ENCODE measurements at places on chromosomes 3 and 15. TPM values are rescaled to one million over a fixed set of nuclear protein-coding genes. Genes with fewer than 3 reads are reported as not detected.

The LDHAL6B gene
- not detected for polyA plus RNA-seq

The FBXL22 gene
- 1.1 TPM for polyA plus RNA-seq

The NPAP1 gene
- not detected for polyA plus RNA-seq

The CPLX3 gene
- not detected for polyA plus RNA-seq

The MPI gene
- polyA plus RNA-seq = 40.9 TPM

The FBXL2 gene
- 0.11 TPM for polyA plus RNA-seq

The PAQR9 gene
- polyA plus RNA-seq = not detected

The TEX55 gene
- not detected for polyA plus RNA-seq

The CYP1A1 gene
- not detected for polyA plus RNA-seq

The SI gene
- polyA plus RNA-seq = not detected

The TM4SF18 gene
- not detected for polyA plus RNA-seq

The GPR62 gene
- polyA plus RNA-seq = not detected

The LRRC15 gene
- not detected for polyA plus RNA-seq

The CELSR3 gene
- polyA plus RNA-seq = 0.46 TPM

GRCh38 chr3:72338082-72338941, 509.9 kb downstream of the SHQ1 start:
- no peak for DNase-seq

DNA sequence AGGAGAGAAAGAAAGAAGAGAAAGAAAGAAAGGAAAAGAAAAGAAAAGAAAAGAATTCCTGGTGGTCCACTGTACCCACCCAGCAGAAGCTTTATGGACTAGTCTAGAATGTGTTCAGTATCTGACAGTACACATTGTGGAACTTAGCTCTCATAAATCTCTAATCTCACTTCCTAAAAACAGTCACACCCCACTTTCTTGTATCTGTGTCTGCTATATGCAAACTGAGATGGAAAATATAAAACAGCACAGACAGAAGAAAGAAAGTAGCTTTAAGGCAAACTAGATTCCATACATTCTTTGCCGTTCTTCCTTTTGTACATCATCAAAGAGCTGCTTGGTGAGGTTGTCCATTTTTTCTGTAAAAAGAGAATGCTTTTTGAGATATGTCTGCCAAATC, 41.1 kb upstream of the GNB5 start:
- DNase-seq = no peak

DNA sequence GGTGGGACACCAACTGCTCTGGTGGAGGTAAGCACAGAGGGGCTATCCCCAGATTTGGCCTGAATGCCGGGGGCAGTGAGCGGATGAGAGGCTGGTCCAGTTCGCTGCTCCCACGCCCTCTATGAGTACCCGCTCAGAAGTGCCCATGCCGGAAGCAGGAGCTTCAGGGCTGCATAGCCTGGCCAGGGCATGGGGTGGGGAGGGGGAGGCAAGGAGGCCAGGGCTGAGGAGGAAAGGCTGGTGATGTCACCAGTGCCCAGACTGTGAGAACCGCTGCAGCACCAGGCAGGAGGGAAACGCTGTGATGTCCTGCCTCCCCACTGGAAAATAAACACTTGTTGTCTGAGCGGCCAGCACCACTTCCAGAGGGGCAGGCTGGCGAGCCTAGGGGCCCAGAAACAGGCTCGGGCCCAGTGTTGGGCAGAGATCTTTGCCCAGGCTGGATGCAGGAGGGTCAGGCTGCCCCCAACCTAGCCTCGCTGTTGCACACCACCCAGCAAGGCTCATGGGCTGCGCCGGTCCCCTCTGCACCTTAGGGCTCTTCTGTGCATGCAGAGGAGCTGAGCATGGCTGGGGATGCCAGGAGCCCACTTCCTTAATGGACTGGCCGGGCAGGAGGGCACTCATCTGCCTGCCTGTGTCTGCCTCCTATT, 10.9 kb upstream of the DLL4 start:
- no peak for DNase-seq

DNA sequence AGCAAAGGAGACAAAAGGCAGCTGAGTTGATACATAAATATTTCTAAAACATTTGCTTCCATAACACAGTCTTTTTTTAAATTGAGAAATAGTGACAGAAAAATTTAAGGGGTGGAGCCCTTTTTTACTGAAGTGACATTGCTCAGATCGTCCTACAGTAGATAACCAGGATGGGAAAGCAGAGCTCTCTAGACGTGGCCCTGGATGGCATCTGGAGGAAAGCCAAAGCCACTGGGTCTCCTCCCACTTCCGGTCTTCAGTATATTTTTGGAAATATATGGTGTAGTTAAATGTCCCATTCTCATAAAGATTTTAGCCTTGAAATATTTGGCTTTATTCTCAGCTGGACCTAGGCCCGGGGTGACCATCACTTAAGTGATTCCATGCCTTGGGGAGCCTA, 326.1 kb downstream of the ZNF621 start:
- DNase-seq = no peak

GRCh38 chr3:179837374-179837773, 184.5 kb downstream of the USP13 start:
- DNase-seq = no peak

DNA sequence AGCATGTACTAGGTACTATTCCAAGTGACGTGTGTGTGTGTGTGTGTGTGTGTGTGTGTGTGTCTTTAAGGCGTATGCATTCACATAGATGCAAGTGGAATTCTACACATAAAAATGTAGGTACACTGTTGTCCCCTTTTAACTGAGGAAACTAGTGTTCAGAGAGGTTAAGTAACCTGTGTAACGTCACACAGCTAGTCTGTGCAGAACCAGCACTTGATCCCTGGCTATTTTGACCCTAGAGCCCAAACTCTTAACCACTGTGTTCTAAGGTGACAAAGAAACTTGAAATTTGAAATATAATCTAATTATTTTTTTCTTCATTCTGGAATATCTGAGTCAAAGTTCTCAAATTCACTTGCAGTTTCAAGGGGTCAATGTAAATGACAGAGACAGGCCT, 73.8 kb downstream of the TAFA4 start:
- DNase-seq = no peak

DNA sequence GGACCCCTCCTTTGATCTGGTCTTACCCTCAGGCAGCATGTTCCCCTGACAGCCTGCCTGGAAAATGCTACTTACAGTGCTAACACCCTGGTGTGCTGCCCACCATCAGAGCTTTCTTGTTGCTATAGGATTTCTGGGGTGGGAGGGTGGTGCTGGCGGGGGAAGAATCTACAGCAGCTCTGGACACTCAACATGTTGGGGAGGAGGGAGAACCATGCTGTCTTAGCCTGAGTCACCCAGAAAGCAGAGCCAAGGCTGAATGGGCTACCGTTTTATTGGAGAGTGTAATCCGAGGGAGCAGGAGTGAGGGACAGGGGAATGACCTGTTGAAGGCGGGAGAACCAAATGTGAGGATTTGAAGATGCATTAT, 45.6 kb downstream of the MFSD1 start:
- no peak for DNase-seq

- no peak for DNase-seq
Measured at GRCh38 chr3:183339461-183340086, 86.5 kb downstream of the B3GNT5 start.

DNA sequence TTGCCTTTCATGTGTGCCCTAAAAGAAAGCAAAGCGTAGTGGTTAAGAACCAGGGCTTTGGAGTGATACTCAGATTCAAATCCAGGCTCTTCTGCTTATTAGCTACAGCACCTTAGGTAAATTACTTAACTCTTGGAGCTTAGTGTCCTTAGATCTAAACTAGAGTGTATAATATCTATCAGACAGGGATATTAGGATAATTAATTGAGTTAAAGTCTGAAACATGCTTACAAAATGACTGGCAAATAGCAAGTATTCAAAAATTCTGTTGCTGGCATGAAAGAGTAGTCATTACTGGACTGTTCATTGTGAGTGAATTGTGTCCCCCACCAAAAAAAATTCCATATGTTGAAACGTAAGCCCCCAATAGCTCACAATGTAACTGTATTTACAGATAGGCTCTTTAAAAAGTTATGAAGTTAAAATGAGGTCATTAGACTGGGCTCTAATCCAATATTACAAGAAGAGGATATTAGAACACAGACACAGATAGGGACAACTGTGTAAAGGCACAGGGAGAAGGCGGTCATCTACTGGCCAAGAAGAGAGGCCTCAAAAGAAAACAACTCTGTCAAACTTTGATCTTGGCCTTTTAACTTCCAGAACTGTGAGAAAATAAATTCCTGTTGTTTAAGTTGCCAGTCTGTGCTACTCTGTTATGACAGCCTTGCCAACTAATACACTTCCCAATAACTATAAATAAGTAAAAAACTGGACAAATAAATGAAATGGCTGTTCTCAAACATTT, 60.4 kb upstream of the LRRC3B start:
- no peak for DNase-seq

DNA sequence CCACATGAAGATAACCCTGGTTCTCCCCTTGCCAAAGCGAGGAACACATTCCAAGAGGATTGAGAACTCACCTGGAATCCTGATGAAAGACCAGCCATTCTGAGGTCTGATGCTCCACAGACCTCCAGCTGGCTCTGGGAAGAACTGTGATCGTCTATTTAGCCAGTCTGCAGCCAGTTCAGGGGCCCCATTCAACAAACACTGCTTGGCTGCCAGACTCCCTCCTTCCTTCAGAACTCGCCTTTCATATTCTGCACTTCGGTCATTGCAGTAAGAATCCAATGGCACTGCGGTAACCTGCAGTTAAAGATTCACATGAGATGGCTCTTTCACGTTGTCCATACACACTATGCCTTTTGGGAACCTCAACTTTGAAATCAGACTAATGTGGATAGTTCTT, 67.6 kb downstream of the CHAC1 start:
- no peak for DNase-seq

- peak; percentile 32 for DNase-seq
Measured at GRCh38 chr3:38004415-38005075, 14.0 kb downstream of the VILL start.

DNA sequence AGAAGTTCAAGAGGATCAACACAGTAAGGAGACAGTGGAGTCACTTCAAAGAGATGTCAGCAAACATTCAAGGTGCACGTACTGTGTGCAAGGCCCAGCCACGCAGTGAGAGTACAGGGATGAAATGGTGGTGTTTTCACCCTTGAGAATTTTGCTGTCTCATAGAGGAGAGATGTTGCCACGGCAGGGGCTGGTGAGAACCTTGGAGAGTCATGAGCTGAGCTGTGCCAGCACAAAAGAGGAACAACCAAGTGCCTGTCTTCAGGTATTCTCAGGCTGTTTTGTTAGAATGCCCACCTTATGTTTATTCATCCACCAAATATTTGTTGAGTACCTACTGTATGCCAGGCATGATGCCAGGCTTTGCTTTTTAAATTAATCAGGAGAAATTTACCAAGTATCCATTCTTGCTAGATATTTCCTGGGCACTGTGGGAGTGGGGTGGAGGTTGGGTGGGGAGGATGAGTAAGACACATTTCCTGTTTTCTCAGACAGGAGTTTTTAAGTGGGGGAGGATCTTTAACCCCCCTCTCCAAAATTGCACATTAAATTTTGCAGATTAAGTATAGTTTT, 72.6 kb downstream of the SLC6A11 start:
- DNase-seq = no peak

- DNase-seq = no peak
Measured at GRCh38 chr3:134093956-134094355, 64.2 kb upstream of the SLCO2A1 start.

GRCh38 chr15:101439920-101440319, 49.6 kb downstream of the PCSK6 start:
- DNase-seq = no peak

DNA sequence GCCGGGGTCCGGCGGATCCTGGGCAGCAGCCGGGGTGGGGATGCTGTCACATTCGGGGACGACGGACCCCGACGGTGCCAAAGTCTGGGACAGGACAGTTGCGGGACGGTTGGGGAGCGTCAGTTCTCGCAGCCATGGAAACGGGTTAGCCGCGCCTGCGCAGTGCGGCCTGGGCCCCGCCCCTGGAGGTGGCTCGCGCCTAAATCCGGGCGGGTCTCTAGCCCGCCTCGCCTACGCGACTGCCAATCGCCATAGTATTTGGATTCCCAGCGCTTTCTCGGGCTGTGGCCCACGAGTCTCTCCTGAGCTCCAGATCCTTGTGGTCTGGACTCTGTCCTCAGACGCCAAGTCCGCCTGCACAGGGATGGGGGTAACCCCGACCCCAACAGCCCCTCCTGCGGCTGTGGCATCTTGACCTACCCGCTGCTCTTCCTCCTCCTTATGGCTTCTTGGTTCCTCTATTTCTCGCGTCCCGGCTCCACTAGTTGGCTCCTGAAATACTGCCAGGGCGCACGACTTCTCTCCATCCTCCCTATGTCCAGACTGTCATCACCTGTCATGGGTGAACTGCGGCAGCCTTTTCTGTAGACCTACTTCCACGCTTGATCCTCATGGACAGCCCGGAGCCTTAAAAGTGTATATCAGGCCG, at the start of gene ZMYND10:
TSS of gene ZMYND10 (minus strand) at position 147 of the 649 bp plus-strand sequence. CDS start 153 bp downstream, outside the sequence.
- DNase-seq = peak; percentile 56

DNA sequence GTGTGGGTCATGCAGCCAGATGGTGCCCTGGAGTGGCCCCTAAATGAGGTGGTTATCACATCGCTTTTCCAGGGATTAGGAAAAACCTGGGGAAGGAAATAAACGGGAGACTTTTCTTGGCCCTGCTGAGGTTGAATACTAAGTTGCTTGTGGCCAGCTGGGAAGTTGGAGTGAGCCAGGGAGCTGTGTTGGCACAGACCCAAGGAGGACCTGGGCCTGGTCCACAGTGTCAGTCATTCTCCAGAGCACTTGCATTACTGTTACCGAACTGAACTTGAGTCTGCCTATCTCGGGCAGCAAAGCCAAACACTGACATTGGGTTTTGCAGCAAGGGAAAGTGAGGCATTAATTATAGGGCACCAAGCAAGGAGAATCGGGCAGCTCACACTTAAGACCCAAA, 339.0 kb downstream of the GABRB3 start:
- no peak for DNase-seq

DNA sequence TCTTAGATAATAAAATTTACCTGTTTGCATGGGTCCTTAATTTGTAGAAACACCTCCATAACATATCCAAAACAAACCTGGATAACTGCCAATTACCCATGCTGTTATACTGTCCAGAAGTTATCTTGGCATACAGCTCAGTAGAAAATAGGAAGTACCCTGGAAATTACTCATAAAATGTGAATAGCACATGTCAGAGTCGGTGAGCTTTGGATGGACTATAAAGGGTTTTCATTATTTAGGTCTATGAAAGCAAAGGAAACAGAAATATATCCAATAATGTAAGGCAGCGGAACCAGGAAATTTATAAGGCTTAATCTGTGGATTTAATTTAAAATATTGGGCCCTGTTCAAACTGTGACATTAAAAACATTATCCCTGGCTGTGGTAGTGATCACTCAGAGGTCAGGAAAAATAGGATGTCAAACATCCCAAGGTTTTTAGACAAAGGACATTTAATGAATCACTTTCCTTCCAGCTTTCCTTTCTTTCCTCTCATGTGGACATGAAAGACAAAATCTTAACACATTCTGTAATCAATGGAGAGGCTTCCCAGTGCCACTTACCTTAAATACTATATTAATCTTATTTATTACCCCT, 459.0 kb upstream of the DPH6 start:
- no peak for DNase-seq

DNA sequence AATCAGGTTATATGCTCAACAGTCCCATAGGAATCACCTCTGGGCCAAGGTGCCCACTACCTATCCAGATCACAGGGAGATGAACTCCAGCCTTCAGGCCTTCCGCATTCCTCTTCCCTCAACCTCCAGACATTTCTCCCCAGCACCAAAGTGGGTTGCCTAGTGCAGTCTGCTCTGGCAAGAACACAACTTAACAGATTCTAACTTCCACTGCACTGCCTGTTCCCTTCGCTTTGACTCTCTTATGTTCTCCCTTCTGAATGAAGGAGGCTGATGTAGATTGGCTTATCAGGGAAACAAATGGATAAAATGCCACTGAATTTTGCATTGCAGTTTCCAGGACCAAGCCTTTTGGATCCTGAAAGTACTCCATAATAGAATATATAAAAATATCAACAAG, 106.3 kb downstream of the SRGAP3 start:
- DNase-seq = no peak

- no peak for DNase-seq
Measured at GRCh38 chr3:45472795-45473194, 84.4 kb downstream of the LARS2 start.
